ENCODE measurements at places on chromosomes 2 and 18.

GRCh38 chr2:165804719-165805118, 10.7 kb upstream of the GALNT3 start:
- no peak for DNase-seq

- no peak for DNase-seq
Observed at GRCh38 chr2:6031200-6031867, 339.1 kb downstream of the SOX11 start.

GRCh38 chr2:240795916-240796510, 24.0 kb downstream of the KIF1A start:
- DNase-seq, result peak; percentile 2

DNA sequence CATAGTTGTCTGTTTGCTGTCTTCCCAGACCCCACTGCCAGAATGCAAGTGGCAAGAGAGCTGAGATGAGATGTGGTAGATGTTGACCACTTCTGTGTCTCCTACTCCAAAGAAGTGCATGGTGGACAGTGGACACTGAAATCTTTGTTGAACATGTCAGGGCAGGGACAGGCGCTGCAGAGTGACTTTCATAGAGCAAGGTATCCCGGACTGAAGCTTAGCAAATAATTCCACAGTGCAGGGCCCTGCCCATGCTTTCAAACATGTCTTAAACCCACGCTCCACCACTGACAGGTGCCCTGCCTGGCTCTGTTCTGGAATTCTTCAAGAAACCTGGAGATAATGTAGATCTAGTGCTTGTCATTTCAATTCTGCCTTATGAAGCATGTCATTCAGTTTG, 470.5 kb upstream of the ID2 start:
- DNase-seq, result no peak

DNA sequence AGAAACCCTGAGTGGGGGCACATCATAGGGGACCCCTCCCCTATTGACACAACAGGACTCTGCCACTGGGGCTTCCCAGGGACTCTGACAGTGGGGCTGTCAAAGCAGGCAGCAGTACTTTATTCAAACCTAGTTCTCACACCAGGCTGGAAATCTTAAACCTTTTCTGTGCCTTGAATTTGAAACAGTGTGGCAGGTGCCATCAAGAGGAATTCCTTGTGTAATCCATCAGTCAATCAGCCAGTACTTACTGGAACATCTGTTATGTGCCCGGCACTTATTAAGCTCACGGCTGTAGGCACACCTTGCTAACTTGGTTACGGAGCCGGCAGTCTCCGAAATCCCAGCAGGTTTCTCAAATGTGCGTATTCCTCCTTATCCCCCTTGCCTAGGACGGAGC, 12.0 kb downstream of the GLI2 start:
- DNase-seq, result no peak

DNA sequence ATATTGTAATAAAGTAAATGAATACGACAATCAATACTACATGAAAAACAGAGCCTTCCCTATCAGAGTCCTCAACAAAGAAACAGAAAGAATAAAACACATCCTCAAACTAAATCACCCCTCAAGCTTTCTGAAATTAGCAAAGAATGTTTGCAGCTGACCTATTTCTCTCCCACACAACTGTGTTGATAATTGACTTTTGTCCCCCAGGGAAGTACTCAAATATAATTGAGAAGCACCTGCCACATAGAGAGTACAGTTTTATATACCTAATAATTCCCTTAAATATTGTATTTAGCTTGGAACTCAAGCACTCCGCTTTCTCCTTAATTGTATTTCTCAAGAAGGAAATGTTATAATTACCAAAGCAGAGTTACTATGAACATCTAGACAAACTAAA, 12.6 kb downstream of the CACNB4 start:
- no peak for DNase-seq

DNA sequence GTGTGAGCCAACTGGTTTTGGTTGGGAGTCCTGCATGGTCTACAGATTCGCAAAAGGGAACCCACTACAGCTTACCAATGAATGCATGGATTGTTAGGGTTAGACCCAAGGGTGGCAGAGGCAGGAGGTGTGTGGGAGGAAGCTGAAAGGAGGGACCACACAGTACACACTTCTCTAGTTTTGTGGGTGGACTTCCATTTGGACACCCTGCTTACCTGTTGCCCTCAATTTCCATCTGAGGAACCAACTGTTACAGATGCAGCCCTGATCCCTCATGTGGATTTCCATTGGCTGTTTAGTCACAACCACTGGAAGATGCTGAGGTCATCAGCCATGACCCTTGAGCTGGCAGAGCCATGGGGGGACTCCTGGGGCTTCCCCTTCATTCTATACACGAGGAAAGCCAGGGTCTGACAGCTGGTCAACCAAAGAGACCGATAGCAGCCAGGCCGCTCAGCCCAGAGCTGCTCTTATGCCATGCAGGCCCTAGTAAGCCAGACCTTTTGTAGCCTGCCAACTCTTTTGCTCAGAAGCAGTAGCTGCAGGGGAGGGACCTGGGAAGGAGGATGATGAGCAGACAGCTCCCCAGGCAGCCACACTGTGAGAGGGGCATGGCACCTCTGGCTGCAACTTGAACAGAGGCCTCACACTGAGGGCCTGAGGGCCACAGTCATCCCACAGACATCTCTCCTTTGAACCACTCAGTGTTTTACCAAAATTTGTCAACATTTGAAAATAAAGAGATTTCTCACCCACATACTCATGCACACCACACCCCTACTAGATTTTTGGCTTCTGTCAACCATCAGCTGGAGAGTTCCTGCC, 162.1 kb downstream of the SETBP1 start:
- no peak for DNase-seq

GRCh38 chr2:190649035-190649797, at the start of gene NAB1:
NAB1 (plus strand) TSS chr2:190649083; CDS start chr2:190659177, 10,094 bp downstream.
- peak; percentile 83 for DNase-seq

GRCh38 chr2:84946204-84947009, 24.6 kb upstream of the KCMF1 start:
- peak; percentile 68 for DNase-seq
